ENCODE measurements at places on chromosomes 11 and 22. TPM values are rescaled to one million over a fixed set of nuclear protein-coding genes. Genes with fewer than 3 reads are reported as not detected.

The LYVE1 gene
- not detected for total RNA-seq

The POU2AF3 gene
- 1.6 TPM for total RNA-seq

The BARX2 gene
- not detected for total RNA-seq

The ZP1 gene
- total RNA-seq = not detected

The UCP3 gene
- total RNA-seq = 1.3 TPM

The P2RY2 gene
- total RNA-seq = 1.2 TPM

The MFNG gene
- total RNA-seq = 1.7 TPM
